AML-193 (cell line): ENCODE measurements at places on chromosomes 5 and 9.

GRCh38 chr5:40474250-40474649, 205.5 kb upstream of the PTGER4 start:
- DNase-seq: no peak

DNA sequence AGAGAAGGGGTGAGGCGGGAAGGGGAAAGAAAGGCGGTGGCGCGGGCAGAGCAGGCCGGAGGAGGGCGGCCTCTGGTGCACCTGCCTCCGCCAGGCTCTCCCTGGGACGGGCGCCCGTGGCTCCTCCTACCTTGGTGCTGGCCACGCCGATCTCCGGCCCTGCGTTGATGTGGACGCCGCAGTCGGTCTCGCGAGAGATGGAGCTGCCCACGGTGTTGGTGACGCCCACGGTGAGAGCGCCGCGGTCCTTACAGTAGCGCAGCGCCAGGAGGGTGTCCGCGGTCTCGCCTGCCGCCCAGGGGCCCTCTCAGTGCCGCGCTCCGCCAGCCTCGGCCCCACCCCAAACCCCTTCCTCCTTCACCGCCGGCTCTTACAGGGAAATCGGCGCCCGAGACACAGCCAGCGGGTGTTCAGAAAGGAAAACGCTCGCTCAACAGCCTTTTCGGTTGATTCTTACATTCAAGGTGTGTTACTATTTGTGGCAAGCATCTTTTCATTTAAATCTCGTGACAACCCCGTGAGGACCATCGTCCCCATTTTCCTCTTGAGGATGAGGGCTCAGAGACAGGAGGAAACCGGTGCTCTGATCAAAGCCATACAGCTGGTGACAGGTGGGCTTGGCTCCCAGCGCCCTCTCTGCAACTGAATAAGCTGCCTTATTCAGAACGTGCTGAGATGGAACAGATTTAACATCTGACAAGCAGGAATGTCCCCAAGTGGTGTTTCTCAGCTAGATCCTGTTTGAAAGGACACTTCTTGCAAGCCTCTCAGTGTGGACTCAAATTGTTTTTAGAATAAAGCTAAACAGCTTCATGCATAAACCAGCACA, 22.0 kb upstream of the MAPK9 start:
- DNase-seq: no peak

- DNase-seq: no peak
Measured at GRCh38 chr9:18985996-18986395, 47.0 kb downstream of the SAXO1 start.

- no peak for DNase-seq
Measured at GRCh38 chr5:131684051-131684450, 49.0 kb upstream of the RAPGEF6 start.

DNA sequence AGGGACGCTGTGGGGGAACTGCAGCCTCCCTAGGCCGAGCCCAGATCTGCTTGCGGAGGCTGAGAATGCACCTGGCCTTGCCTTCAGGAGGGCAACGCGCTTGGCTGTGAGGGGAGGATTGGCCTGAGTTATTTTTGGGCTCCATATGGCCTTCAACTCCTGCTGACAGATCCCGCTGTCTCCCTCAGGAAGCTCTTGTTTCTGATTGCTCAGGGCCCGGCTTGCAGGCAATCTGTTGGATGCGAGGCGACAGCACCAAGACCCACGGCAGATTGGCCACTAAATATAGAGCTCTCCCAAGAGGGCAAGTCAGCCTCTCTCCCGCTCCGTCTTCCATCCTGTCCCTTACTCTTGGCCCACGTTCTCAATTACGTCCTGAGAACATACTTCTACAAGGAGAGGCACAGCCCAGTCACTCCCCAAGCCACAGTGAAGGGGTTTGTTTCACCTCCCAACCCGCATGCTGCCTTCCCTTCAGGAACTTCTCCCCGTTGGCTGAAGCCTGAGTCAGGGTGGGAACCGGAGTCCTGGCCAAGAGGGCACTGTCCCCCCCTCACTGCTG, 53.6 kb downstream of the RASGEF1C start:
- DNase-seq: no peak

- DNase-seq: no peak
Measured at GRCh38 chr9:33858423-33858822, 41.5 kb downstream of the UBE2R2 start.
